Hematopoietic multipotent progenitor cell (in vitro differentiated cells): ENCODE measurements at places on chromosomes 12 and 14.

DNA sequence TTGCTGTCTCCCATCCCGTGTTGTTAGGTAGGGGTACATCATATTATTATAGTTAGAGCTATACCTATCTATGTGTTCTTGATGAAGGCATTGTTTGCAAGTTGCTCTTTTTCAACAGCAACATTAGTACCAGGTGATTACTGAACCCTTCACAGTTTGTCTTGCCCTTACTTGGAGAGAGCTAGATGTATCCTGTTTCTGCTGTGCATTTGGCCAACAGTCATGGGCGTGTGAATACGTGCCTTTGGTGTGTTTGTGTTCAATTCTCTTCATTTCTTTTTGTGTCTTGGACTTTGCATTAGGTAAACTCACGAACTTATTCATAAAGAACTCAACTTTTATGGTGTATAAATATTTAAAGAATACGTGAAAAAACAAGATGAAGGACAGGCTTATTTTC, 14.3 kb downstream of the ARF6 start:
- DNase-seq, result no peak

DNA sequence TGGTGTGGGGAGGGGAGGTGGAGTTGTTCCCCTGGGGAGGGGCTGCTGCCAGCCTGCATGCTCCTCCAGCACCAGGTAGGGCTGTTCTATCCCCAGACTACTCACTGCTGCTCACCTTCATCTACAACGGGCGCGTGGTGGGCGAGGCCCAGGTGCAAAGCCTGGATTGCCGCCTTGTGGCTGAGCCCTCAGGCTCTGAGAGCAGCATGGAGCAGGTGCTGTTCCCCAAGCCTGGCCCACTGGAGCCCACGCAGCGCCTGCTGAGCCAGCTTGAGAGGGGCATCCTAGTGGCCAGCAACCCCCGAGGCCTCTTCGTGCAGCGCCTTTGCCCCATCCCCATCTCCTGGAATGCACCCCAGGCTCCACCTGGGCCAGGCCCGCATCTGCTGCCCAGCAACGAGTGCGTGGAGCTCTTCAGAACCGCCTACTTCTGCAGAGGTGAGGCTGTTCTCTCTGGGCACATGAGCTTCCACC, 3.5 kb downstream of the IRF9 start:
- no peak for DNase-seq

- DNase-seq, result no peak
Observed at GRCh38 chr14:44165286-44165685, 341.8 kb downstream of the FSCB start.

- DNase-seq, result no peak
Observed at GRCh38 chr12:89815225-89815624, 106.6 kb upstream of the ATP2B1 start.

GRCh38 chr14:74841230-74842207, 34.4 kb downstream of the PROX2 start:
- no peak for DNase-seq
